ENCODE measurements at places on chromosomes 5 and 9.

DNA sequence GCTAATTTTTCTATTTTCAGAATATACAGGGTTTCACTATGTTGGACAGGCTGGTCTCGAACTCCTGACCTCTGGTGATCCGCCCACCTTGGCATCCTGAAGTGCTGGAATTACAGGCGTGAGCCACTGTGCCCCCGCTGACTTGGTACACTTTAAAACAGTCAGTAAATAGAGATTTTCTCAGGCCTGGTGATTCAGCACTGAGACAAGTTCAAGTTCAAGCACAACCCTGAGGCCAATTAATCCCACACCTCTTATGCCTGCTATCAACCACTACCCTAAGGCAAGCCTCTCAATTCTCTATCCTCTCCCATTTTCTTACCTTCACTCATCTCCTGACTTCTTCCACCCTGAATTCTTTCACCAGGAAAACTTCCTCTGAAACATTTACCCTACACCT, 18.9 kb downstream of the MUSK start:
- no peak for DNase-seq

DNA sequence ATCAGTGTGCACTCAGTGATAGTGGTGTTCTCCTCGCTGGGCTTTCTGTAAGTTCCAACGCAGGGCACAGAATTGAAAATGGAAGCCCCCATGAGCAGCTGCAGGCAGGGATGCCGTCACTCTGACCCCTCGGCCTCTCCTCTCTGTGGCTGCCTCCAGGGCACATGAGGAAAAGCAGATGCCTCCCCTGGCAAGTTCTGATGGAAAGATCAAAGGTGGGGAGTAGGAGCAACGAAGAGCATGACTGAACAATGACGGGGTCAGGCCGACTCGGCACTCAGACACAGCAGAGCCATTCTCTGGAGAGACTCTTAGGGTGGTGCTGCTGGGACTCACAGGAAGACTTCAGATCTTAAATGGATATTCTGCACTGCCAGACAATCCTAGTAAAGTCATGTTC, 65.6 kb upstream of the CKMT2 start:
- DNase-seq = no peak

- DNase-seq = no peak
Observed at GRCh38 chr5:1230551-1230950, 5.4 kb downstream of the SLC6A18 start.

GRCh38 chr5:143980506-143980905, 168.5 kb downstream of the HMHB1 start:
- no peak for DNase-seq

- DNase-seq = no peak
Observed at GRCh38 chr5:61496860-61497259, 164.8 kb downstream of the ZSWIM6 start.

DNA sequence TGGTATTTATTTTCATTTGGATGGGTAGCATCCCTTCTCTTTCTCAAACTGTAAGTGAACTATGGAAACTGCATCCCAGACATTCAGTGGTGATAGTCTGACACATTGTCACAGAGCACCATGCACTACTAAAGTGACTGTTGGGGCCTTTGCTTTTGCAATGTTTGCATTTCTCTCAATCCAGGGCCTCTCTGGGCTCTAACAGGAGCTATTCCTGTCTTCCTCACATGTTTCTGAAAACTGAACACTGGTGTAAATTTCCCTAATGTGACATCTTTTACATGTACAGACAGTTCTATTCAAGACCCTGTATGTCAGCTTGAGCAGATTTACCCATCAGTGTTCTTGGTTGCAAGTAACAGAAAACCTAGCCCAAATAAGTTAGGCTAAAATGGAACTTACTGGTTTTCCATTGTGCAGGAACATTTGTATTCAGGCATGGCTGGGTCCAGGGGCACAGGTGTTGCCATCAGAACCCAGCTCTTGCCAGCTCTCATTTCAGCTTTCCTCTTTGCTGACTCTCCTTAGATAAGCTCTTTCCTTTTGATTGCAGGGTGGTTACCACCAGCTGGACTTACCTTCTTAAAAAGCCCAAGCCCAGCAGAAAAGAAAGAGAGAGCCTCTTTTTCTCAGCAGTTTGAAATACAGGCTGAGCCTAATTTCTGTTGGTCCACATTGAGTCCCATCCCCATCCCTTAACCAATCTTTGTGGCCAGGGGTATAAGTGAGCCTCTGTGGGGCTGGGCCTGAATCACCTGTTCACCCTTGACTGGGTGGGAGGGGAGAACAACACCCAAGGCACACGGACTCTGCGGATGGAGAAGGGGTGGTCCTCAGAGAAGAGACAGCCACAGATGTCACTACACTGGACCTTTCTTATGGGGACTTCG, 234.3 kb downstream of the NR3C1 start:
- DNase-seq = no peak

GRCh38 chr5:30661730-30662129, 531.8 kb upstream of the CDH6 start:
- DNase-seq = no peak

Data from HL-60 (cell line).